Cardiac muscle cell (in vitro differentiated cells and primary cell): ENCODE measurements at places on chromosomes 1 and 21.

DNA sequence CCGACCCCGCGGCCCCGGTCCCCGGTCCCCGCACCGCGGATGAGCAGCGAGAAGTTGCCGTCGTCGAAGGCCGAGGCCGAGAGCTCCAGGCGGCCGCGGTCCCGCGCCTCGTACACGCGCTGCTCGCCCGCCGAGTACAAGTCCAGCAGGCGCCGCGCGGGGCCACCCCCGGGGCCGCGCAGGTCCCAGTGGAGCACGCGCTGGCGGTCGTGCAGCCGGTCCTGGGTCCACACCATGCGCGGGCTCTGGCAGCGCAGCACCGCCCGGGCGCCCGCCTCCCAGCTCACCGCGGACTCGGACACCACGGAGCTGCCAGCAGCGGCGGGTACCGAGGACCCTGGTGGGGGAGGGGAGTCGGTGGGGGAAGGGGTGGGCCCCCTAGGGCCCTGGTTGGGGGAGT, 2.9 kb downstream of the MXRA8 start:
- peak; percentile 50 for DNase-seq

DNA sequence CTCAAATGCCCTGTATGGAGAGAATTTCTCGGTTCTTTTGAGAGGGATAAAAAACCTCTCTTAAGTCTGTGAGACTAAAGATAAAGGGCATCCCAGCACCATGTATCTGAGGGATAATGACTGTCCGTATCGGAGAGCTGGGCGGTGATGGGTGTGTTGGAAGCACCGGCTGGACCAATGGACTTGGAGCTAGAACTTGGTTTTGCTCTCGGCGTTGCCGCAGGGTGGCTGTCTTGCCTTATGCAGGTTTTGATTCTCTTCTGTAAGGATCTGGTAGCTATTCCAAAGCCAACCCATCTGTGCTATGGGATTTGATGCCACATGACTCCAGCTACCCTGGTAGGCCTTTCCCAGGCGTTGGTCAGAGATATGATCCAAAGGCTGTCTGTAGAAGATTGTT, 348.8 kb downstream of the KIF26B start:
- no peak for DNase-seq

DNA sequence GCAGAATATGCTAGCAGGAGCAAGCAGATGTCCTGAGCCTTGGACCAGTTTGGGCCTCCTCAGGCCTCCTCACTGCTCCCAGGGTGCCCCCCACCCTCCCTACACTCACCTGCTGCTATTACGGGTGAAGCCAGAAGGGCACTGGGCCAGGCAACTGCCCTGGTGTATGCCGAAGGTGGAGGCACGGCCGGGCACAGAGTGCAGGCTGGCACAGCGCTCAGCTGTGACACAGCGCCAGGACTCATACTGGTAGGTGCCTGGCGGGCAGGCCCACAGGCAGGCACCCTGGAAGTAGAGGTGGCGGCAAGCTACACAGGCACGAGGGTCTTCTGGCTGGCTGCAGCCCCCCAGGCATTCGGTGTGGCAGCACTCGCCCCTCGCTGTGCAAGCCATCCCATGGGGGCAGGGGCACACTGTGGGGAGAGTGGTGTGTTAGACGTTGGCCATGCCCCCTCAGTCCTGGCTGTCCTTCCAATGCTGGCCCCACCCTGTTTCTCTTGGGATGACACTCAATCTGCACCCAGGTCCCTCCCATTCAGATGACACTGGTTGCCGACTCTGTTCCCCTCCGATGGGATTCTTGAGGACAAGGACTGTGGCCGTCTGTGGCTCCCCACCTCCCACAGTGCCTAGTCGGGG, 7.0 kb downstream of the INSRR start:
- DNase-seq = no peak

- DNase-seq = no peak
Observed at GRCh38 chr1:184647471-184647870, 107.2 kb downstream of the EDEM3 start.
